Stimulated activated CD4-positive, alpha-beta T cell treated with anti-CD3 and anti-CD28 coated beads, Interleukin-15, amount 100 ng/mL, for 48 hours (primary cell): ENCODE measurements at places on chromosomes 2 and 18.

DNA sequence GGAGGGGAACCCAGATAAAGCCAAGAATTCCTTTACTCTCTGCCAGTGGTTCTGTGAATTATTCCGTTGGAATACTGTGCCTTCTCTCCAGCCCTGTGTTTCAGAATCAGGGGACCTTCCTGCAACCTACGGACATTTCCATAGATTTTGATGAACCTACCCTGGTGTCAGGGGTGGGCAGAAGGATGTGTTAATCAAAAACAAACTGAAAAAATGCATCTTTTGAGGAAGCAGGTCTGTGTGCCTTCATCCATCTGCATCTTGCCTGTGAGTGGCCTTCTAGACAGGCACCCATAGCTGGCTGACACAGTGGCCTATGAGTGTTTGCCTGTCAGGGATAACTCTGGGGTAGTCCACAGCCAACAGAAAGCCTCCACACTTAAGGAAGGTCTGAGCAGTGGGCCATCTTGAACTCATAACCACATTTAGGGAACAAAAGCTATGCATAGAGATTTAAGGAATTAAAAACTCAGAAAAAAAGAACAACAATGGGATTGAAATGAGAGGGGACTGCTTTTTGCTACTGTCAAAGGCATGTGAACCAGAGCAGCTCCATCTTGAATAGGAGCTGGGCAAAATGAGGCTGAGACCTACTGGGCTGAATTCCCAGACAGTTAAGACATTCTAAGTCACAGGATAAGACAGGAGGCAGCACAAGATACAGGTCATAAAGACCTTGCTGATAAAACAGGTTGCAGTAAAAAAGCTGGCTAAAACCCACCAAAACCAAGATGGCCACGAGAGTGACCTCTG is 45.9 kb upstream of the ITGA6 start:
- DNase-seq = no peak

DNA sequence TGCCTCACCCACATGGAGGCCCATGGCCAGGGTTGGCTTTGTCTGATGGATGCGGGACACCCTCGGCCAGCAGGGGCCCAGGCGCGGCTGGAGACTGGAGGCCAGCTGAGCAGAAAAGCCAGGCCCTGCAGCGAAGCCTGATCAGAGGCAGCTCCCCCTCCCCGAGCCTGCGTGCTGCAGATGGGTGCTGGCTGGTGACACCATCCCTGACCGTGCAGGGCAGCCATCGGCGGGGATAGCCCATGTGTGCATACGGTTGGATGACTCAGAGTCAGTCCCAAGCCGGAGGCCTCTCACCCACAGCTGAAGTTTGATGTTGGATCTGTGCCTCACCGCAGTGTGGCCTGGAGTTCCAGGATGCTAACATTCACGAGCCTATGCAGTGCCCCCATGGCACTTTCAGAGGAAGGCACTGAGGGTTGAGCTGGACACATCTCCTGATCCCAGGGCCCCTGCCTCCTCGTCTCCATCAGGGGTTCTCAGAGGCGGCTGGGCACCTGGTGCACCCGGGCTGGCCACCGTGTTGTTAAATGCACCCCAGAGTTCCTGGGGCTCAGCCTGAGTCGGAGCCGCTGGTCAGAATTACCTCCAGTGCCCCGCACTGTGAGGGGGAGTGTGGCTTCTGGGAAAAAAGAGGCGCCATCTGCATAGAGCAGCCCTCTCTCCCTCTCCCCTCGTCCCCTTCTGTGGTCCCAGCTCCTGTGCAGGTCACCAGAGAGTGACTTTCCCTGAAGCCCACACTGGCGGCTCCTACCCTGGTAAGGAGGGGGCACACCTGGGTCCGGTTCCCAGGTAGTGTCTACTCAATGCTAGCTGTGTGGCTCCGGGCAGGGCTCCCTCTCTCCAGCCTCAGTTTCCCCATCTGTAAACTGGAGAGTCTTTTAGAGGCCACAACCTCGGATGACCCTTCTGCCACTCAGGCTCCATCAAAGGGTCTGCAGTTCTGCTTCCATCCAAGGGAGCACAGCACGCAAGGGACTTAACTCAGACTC is 19.4 kb upstream of the KIF1A start:
- no peak for DNase-seq

- DNase-seq = peak; percentile 14
Measured at GRCh38 chr18:46334868-46335281, 230.7 kb downstream of the HAUS1 start.

DNA sequence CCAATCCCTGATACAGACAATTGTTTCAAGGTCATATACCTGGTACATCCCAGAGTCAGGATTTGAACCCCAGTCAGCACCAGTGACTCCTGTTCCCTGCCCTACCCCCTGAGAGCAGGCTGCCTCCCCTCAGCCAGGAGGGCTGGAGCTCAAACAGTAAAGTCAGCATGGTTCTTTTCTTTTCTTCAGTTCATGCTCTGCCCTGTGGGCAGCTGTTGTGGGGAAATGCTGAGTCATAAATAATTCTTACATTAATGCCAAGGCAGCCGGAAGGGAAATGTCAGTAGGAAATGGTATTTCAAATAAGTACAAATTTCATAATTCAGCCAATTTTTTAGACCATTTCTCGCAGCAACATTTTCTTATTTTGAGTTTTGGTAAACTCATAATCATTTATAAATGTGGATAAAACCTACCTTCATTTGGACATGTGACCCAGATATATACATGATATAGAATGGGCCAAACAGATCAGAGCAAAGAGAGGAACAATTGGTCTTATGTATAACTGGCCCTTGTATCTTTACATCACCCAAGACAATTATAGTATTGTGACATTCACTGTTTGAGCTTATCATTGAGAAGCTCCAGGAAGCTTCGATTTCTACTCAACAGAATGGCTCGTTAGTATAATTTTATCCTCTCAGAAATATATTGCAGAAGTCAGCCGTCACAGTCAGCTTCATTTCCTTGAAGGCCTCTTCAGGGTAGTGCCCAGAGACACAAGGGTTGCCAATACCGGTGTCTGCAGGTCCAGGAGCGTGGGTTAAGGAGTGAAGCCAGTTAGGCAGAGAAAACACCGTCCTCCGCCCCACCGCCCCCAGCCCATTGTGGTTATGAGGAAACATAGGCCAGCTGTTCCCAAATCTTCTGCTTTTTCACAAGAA is 28.0 kb upstream of the SCYGR1 start:
- no peak for DNase-seq

DNA sequence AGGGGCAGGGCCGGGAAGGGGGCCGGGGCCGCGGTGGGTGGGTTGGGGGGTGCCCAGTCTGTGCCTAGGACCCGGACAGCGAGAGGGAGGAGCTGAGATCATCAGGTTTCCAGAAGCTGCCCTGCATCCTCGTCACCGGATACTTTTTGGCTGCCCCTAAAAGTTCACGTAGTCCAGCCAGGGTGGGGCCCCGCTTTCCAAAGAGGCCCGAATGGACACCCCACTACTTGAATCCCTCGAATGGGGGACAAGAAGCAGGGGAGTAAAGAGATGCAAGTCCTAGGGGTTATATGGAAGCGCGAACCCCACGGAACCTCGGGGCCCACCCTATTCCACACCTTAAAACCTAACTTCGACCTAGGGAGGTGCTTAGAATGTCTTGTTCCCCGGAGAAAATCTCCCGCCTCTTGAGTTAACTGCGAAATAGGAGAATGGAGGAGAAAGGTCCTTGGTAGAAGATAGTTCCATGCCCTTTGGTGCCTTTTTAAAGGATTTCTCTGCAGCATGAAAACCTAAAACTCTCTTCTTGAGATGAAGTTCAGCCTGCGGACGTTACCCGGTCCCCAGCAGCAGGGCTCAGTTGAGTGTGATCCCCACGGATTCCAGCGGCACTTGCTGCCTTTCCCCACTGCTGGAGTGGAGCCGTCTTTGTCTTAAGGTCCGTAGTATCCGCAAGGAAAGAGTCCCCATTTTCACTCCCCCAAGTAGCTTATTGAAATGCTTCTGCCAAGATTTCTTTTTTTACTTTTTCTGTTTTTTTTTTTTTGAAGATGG is 2.1 kb upstream of the RNF152 start:
- DNase-seq = no peak

GRCh38 chr2:25920336-25920735 is 42.0 kb upstream of the ASXL2 start:
- no peak for DNase-seq

GRCh38 chr2:109720380-109721106 is 73.6 kb upstream of the RGPD5 start:
- no peak for DNase-seq

- DNase-seq = no peak
Measured at GRCh38 chr2:46410273-46411244, 68.8 kb upstream of the TMEM247 start.
